NCI-H1048 (cell line): ENCODE measurements at places on chromosomes 13 and 19.

DNA sequence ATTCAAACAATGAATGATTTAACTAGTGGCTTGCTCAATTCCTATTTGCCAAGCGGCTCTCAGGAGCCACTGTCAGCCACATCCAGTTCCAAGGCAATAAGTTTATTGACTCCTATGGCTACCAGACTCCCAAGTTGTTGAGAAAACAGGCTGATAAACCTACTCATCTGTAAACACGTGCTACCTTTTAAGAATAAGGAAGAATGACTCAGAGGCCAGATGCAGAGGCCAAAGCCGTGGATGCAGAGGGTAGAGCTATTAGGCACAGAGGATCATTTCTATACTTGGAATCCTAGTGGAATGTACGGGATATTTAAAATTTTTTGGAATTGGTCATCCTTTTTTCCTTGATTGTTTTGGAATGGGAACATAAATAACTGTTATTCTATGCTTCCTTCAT, 1921.1 kb downstream of the OLFM4 start:
- no peak for DNase-seq

DNA sequence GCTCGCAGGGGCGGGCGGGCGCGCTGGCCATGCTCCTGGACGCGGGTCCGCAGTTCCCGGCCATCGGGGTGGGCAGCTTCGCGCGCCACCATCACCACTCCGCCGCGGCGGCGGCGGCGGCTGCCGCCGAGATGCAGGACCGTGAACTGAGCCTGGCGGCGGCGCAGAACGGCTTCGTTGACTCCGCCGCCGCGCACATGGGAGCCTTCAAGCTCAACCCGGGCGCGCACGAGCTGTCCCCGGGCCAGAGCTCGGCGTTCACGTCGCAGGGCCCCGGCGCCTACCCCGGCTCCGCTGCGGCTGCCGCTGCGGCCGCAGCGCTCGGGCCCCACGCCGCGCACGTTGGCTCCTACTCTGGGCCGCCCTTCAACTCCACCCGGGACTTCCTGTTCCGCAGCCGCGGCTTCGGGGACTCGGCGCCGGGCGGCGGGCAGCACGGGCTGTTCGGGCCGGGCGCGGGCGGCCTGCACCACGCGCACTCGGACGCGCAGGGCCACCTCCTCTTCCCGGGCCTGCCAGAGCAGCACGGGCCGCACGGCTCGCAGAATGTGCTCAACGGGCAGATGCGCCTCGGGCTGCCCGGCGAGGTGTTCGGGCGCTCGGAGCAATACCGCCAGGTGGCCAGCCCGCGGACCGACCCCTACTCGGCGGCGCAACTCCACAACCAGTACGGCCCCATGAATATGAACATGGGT, 599 bp downstream of the ZIC2 start:
- no peak for DNase-seq

DNA sequence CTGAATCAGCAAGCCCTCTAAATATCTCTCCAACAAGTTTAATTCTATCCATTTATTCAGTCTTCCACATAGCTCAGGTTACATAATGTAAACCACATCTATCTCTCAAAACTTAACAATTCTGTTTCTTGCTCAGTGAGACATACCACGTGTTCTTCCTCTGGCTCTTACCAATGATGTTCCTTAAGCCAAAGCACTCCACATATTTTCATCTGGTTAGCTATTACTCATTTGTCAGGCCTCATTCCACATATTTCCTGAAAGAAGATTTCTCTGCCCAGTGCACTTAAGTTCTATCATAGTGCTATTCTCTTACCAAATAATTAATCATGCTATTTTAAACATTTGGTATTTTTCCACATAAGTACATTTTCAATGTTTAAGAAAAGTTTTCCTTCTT, 403.3 kb upstream of the ATXN8OS start:
- DNase-seq, result no peak

- no peak for DNase-seq
Observed at GRCh38 chr13:102538938-102539337, 57.8 kb upstream of the TPP2 start.

DNA sequence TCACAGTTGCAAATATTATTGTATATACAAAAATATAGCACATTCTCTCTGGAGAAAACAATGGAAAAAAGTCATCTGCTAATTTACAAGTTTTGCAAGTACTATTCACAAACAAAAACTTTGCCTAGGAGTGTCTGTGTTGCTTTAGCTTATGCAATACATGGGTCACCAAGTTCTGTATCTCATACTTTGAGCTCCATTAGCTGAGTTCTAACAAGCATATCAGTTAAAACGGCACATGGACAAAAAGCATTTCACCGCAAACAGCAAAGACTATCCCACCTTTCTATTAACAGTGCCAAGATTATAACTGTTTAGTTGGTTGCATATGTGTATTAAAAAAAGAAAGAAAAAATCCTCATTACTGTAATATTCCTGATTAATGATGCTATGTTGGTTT, 4.6 kb downstream of the SPRY2 start:
- DNase-seq, result no peak
